ENCODE measurements at places on chromosomes 2 and 18. TPM values are rescaled to one million over a fixed set of nuclear protein-coding genes. Genes with fewer than 3 reads are reported as not detected.

Gene TUBB8B
- total RNA-seq = not detected

Gene LYG1
- total RNA-seq = 0.80 TPM

Gene CPSF3
- 23.1 TPM for total RNA-seq

Gene LIPG
- total RNA-seq = 0.44 TPM

GRCh38 chr2:205235434-205235833, 446.9 kb upstream of the NRP2 start:
- no peak for DNase-seq

- no peak for DNase-seq
Measured at GRCh38 chr2:142031656-142032055, 99.2 kb downstream of the LRP1B start.

- DNase-seq = no peak
Measured at GRCh38 chr18:13539050-13539449, 187.3 kb downstream of the FAM210A start.

DNA sequence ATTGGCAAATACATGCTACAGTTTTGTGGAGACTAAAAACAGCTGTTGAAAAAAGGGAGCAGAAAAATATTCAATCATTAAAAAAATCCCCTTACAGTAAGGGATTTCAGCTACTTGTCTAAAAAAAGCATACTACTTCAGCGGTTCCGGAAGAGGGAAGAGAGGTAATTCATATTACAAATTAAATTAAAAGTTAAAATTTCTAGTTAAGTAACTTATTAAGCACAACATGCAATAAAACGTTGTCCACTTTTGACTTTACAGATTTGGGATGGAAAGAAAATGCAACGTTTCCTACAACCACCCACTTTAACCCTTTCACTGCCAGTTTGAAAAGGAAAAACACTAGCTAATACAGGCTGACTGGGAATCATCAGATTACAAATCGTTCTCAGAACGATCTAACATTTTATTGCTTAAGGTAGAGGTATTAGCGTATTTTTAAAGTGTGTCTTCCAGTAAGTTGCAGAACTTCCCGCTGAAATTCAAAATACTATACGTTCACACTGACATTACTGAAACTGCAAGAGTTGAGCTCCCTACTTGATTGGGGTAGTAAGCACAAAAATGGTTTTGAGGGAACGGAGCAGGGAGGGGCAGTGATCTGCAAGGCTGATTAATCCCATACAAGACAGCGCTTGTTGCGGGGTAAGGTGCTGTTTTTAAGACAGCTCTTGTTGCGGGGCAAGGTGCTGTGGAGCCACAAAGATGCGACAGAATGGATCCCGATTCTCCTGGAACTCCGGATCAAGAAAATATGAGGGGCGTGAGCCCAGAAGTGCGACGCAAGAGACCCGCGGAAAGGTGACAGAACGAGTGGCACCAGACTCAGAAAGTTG, 743 bp downstream of the HADHA start:
- DNase-seq = no peak

GRCh38 chr18:58013241-58014211, 30.5 kb upstream of the NEDD4L start:
- no peak for DNase-seq

- no peak for DNase-seq
Measured at GRCh38 chr2:150075831-150076230, 411.6 kb downstream of the RND3 start.

DNA sequence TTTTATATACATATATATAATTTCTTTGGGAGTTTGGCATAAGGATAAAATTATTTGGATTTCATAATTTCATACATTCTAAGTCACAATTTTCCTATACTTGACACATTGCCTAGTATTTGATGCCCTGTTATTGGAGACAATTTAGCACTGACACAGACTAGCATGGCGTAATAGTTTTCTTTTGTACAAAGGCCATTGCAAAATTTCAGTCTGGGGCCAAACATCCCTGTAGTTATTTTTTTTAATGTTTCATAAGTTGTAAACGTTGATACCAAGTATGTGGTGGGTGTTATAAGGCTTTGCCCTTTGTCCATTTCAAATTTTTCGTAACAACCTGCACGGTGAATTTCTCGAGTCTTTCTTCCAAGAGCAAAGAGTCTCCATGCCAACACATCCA, 95.7 kb upstream of the NRP2 start:
- no peak for DNase-seq

- DNase-seq = no peak
Measured at GRCh38 chr18:13470516-13471197, 252.1 kb downstream of the LDLRAD4 start.

Data from breast epithelium (tissue), 4 donors.